NCI-H446 treated with DMSO at 0.1 percent for 48 hours (cell line): ENCODE measurements at places on chromosomes 1 and 21.

- no peak for DNase-seq
Observed at GRCh38 chr1:47575855-47576757, 138.3 kb downstream of the FOXD2 start.

DNA sequence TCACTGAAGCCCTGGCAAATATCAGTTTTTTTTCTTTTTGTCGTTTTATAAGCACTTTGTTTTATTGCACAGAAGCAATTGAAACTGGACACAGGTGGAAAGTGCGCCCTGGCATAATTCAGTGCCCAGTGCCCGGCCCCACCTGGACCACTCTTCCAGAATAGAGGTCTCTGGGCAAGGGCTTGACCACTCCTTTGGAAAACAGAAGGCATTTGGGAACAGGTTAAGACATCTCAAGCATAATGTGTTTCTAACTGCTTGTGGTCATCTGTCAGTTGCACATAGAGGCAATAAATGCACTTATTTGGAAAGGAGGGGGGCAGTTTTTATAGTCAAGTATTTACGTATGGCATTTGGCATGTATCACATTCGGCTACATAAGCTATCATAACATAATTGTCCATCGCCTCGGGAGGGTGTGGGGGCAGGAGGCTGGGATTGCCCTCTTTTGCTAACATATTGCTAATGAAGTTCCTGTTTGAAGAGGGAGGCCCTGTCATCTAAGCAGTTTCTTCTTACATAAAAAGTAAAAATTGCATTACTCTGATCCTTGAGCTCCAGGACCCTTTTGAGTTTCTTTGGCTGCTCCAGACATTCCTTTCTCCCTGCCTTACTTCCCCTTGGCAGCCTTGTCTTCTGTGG lies 14.7 kb upstream of the CD2 start:
- no peak for DNase-seq

GRCh38 chr1:222749927-222750326 lies 12.9 kb downstream of the FAM177B start:
- DNase-seq: no peak

- no peak for DNase-seq
Observed at GRCh38 chr1:162982364-162982763, 86.8 kb upstream of the RGS4 start.

DNA sequence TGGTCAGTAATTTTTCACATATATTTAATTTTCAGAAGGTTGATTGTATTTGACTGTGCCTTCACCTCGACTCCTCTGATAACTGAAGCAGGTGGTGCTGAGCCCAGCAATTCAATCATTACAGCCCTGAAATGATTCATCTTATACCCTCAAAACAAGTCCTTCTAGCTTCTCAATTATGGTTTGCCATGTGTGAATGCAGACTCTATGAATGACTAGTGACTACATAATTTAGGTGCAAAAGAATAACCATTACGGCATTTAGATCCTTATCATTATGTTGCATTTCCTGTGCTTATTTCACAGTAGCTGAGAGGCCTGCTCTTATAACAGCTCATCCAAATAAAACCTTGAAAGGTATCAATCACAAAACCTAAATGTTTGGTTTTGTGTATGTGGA lies 54.0 kb upstream of the COL11A1 start:
- DNase-seq: no peak

GRCh38 chr1:215290018-215290417 lies 207.5 kb downstream of the KCNK2 start:
- DNase-seq: no peak

DNA sequence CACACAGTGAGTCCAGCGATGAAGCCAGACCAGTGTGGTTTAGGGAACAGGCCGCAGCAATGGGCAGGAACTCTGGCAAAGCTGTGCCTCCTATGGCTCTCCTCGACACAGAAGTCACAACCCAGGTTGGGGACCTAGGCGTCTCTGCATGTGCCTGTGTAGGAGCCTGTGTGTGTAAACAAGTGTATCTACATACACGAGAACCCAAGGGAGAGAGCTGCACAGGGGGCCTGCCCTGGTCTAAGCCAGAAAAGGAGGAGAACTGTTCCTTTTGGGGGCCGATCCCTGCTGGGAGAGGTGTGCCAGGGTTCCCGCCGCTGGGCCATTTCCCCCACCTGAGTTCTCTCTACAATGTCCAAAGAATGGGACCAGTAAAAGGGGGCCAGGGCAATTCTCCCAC lies 56.0 kb downstream of the CD247 start:
- no peak for DNase-seq

GRCh38 chr1:172401892-172402291 lies 18.6 kb upstream of the C1orf105 start:
- no peak for DNase-seq

DNA sequence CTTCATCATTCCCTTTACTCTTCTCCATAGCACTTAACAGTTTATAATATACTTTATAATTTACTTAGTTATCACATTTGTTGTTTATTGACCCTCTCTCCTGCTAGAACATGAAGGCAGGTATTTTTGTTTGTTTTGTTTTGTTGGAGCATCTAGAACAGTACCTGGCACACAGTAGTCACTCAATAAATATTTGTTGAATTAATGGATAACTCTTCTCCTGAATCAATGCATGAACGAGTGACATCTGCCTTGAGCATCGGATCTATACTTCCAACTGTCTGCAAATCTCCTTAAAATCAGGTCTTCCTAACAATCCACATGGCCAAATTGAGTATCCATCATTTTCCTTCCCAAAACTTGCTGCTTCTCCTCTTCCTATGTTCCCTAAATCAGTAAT lies 35.9 kb upstream of the MTMR11 start:
- no peak for DNase-seq

GRCh38 chr1:206690516-206690915 lies 5.8 kb downstream of the MAPKAPK2 start:
- DNase-seq: peak; percentile 64

GRCh38 chr1:228154670-228155571 lies 5.2 kb downstream of the GJC2 start:
- no peak for DNase-seq

DNA sequence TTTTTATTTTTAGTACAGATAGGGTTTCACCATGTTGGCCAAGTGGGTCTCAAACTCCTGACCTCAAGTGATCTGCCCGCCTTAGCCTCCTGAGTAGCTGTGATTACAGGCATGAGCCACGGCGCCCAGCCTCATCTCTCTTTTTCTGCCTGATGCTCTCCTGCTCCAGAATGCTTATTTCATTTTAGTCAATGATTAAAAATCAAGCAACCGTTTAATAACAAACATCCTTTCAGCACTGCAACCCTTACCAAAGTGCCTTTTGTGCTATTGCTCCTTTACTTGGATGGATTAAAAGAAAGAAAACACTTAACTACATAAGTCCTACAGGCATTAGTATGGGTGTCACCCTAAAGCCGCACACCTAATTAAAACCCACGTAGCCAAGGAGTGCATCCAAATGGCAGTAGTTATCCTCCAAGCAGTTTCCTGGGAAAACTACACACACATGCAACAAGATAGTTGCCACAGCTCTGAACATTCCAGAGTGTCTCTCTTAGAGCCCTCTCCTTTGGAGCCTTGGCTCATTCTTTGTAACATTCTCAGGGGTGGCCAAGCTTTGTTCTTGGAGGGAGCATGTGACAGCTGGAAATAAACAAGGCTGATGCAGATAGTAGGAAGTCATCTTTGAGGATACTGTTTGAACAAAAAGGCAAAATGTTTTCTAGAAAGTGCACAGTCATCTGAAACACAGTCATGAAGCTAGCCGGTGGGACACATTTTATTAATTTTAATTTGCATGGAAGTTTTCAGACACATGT lies 51.2 kb downstream of the KCNJ15 start:
- DNase-seq: no peak

DNA sequence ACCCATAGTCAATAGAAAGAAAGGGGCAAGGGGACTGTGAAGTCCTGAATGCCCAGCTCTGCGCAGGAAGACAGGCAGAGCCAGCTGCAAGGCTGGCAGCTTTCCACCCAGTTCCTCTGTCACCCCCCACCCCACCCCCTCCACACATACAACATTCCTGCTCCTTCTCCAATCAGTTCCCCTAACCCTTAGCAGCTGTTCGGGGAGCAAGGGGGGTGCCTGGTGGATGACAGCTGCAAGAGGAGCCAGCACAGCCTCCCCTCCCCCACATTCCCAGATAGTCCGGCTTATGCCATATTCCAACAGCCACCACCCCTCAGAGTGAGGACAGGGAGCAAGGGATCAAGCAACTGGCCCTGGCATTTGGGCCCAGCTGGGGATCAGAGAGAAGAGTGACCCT lies 9.7 kb downstream of the ARHGEF2 start:
- DNase-seq: no peak

- no peak for DNase-seq
Observed at GRCh38 chr1:30037251-30038118, 685.9 kb downstream of the MATN1 start.

DNA sequence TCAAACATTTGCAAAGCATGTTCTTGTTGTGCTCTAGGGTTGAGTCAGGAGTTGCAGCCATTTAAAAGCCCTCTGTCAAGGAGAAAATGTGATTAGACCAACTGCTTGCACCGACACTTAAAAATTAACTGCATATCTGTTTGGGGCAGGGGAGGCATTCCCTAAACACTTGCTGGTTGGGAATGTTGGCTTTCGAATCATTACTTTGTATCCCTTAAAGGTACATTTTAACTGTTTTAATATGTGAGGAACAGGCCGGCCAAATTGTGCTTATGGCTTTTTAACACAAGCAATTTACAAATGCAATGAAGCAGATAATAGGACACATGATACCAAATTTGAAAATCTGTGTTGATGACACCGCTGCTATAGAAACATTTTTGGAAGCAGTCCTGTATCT lies 159.1 kb downstream of the LHX8 start:
- peak; percentile 49 for DNase-seq

GRCh38 chr21:15353546-15353945 lies 288.7 kb upstream of the NRIP1 start:
- no peak for DNase-seq

DNA sequence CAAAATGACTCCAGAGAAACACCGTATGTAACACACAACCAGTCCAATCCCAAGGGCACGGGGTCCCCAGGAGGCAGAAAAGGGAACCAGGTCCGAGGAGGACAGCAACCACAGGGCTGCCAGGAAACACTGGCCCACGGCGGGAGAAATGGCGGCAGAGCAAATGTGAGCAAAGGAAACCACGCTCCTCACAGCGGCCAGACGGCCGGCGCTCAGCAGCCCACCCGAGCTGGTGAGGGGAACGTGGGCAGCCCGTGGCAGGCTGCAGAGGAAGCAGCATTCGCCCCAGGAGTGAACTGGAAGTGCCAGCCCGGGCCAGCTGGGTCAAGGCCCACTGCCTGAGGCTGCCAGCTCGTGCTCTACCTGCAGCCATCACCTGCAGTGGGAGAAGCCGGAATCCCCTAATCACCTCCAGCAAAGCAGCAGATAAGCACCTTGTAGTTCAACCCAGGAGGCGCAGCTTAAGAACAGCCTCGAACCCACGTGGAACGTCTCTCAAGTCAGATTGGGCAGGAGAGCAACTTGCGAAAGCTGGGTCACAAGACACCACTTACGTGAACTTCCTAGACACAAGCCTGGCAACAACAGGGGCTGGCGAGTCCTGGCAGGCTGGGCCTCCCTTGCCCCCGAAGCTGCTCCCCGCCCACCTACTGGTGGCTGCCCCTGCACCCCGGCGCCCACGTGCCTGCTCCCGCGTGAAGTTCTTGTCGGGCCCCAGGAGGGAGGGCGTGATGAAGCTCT lies 6.7 kb downstream of the SLC19A1 start:
- no peak for DNase-seq

- DNase-seq: peak; percentile 69
Observed at GRCh38 chr1:156082309-156083091, at the start of gene MEX3A. TSS of gene MEX3A (minus strand) at chr1:156082465. CDS start at chr1:156081998, 467 bp downstream.

GRCh38 chr1:104235141-104235540 lies 485.4 kb downstream of the AMY1C start:
- DNase-seq: no peak

DNA sequence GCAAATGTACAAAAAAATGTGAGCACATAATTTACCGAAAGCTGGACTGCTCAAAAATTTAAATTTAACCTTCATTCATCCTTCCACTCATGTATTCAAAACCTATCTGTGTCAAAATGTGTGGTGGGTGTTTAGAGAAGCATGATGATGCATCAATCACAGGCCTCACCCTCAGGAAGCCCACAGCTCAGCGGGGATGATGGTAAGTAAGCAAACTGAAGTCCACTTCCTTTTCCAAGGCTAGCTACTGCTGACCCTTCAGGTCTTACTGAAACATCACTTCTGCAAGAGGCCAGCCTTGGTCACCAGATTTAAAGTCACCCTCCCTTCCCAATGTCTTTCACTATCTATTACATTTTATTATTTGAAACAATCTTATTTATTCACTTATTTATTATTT lies 254.5 kb downstream of the DNM3 start:
- no peak for DNase-seq

DNA sequence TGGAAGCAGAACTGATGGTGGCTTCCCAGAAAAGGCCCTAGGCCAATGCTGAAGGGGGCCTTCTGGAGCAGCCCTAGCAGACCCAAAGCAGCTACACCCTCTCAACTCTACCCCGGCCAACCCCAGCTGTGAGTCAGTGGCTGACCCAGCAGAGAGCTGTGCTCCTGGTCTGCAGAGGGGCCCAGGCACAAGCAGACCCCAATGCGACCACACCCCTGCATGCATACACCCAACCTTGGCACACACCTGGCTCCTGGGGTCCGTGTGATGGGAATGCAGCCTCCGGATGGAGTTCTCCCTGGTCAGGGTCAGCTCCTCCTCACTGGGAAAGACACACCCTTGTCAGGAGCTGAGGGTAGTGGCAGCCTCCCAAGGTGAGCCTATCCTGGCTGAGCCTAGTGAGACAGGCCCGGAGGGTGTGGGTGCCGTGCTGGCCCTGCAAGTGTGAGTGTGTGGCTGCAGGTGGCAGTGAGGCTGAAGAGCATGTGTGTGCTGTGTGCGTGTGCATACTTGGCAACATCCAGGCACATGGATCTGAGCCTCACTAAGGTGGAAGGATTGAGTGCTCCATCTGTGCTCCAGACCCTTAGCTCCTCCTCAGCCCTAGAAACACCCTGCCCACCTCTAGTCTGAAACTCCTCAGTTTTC lies 3.9 kb upstream of the ARHGAP30 start:
- DNase-seq: no peak

- DNase-seq: no peak
Observed at GRCh38 chr1:1200876-1201810, 5.2 kb downstream of the TNFRSF18 start.

DNA sequence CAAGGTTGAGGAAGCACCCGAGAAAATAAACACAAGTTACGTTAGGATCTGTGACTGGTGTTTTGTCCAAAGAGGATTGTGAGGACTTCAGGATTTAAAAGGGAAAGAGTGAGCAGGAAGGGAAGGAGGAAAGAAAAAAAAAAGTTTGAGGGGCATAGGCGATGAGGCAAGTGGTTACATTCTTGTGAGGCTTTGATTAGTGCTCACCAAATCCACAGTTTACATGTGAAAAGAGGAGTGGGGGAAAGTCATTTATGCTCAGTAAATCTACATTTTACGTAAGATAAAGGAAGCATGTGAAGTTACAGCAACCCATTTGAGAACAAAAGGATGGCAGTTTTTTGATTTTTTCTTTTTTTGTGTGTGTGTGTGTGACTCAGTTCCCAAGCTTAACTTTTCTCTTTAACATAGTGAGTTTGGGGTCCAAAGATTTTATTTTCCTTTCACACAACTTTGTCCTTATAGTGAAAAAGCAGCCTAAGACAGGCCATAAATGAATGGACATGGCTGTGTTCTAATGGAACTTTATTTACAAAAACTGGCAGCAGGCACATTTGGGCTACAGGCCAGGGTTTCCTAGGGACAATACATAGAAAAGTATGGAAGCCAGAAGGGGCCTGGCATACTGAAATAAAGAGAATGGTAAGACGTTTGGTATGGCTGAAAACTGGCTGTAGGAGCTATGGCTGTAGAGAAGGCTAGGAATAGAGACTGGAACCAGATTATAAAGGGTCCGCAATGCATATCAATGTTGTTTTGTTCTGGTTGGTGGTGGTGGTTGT lies 121.7 kb downstream of the FGGY start:
- peak; percentile 86 for DNase-seq

GRCh38 chr1:209667103-209667502 lies 8.1 kb upstream of the G0S2 start:
- DNase-seq: no peak
